ENCODE measurements at places on chromosomes 6 and 20.

GRCh38 chr6:57423468-57423867 lies 106.0 kb downstream of the PRIM2 start:
- DNase-seq, result no peak

DNA sequence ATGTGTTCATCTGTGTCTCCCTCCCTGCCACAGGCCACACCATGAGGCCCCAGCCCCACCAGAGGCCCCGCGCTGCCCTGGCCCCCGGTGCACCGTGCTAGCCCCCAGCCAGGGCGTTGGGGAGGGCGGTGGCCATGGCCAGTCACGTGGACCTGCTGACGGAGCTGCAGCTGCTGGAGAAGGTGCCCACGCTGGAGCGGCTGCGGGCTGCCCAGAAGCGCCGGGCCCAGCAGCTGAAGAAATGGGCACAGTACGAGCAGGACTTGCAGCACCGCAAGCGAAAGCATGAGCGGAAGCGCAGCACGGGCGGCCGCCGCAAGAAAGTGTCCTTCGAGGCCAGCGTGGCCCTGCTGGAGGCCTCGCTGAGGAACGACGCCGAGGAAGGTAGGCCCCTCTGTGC lies 30.3 kb downstream of the PPP1R16B start:
- DNase-seq, result no peak

DNA sequence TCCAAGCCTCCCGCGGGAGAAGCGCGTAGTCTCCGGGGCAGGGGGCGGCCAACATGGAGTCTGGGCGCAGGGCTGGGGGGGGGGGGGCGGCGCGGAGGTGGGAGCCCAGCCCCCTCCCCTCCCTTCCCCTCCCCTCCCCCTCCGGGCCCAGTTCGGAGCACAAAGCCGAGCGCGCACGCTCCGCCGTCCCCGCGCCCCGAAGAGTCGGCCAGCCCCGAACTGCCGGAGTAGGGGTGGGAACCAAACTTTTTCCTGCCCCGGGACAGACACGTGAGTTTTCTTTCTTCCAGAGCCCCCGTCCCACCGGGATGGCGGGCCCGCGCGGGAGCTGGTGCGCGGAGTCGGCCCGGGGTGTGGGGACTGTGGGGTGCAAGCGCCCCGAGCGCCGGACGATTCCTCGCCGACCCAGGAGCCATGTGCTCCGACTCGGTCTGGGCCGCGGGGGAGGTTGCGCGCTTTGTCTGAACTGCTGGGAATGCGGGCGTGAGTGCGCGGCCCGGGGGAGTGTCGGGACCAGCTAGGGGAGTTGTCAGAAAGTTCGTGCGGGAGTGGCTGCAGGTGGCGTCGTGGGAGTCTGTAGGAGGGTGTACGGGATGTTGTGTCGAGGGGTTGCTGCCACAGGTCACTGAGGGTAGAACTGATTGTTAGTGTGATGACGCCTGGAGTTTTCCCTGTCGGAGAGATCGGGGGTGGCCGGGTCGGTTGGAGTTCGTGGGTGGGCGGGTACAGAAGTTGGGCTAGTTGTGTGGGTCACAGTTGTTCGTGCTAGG lies 1.2 kb downstream of the TGIF2 start:
- DNase-seq, result no peak

- no peak for DNase-seq
Observed at GRCh38 chr6:160455081-160455480, 106.9 kb downstream of the SLC22A3 start.

DNA sequence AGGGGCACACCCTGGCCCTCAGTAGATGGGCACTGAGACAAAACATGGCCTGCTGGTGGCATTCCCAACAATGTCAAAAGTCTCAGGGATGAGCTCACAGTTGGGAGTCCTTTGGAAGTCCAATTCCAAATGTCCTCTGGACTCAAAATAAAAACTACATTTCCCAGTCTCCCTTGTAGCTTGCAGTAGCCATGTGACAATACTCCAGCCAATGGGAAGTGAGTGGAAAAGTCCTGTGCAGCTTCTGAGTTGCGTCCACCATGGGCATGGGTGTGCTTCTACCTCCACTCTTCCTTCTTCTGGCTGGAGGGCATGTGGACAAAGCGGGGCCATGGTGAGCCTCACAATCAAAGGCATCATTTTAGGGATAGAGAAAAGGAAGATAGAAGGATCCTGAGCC lies 5.8 kb upstream of the ADAM33 start:
- DNase-seq, result no peak

GRCh38 chr6:32167761-32168262 lies 3.4 kb downstream of the EGFL8 start:
- no peak for DNase-seq

DNA sequence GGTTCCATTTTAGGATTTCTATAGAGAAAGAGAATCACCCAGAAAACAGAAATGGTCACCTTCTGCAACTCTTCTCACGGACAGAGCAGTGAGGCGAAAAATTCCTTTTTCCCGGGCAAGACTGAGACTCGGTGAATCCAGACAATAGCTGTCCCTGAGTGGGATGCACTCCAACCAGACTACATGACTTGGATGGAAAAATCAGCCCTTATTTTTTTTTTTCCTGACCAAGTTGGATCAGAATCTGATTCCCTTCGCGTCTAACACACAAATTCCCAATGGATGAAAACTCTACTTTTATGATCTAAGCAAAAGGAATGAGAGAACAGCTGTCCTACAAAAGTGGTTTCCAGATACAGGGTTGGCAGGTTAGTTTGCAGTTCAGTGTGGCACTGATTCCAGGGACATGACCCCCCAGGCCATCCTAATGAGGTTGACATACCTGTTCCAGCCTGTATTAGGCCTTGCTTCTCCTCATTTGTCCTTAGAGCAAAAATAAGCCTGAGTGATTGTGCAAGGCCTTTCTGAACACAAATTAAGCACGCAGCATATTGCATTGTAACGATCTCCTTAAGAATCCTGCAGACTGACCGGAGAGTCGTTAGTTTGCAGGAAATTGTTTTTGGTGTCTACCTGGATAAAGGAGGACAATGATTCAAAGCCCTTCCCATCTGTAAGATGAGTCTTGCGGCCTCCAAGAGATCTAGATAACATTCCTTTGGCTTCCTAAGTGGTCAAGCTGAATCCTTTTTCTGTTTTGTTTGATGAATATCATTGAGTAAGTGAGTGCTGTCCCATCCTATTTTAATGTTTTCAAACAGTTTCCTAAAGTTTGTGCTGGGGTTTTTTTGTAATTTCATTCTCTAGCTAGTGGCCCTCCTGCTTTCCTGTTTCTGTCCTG lies 1.5 kb upstream of the NEDD9 start:
- DNase-seq, result no peak

DNA sequence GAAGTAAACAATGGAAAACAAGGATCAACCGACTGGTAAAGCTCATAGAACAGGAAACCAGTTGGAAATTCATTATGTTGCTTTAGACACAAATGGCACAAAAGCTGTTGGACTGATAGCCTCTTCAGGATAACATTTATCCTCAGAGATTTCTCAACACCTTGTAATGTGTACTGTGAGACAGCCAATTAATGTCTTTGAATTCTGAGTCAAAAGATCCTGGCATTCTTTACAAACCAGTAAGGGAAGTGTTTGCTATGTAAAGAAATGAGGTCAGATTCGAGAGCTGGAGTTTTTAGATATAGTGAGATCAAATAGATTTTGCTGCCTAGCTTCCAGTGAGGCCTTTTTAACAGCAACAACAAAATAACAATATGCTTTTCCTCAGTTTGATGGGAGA lies 439.2 kb downstream of the C6orf118 start:
- no peak for DNase-seq

GRCh38 chr20:11626551-11626950 lies 291.1 kb upstream of the BTBD3 start:
- DNase-seq, result no peak

DNA sequence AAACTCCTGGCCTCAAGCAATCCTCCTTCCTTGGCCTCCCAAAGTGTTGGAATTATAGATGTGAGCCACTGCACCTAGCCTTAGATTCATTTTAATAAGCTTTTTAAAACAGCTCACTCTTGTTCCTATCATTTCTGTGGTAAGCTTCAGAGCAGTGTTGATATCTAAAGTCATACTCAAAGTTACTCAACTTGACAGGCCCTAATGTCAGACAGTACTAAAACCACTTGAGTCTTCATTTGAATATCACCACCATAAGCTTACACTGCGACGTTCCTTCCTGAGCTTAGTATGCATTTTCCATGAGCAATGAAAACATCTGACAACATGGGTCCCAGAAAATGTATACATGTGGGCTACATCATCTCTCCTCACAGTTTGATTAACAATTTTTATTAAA lies 6.0 kb downstream of the FUCA2 start:
- no peak for DNase-seq
